ENCODE measurements at places on chromosomes 11 and 22.

- DNase-seq = no peak
Observed at GRCh38 chr11:26583550-26583949, 11.5 kb upstream of the MUC15 start.

DNA sequence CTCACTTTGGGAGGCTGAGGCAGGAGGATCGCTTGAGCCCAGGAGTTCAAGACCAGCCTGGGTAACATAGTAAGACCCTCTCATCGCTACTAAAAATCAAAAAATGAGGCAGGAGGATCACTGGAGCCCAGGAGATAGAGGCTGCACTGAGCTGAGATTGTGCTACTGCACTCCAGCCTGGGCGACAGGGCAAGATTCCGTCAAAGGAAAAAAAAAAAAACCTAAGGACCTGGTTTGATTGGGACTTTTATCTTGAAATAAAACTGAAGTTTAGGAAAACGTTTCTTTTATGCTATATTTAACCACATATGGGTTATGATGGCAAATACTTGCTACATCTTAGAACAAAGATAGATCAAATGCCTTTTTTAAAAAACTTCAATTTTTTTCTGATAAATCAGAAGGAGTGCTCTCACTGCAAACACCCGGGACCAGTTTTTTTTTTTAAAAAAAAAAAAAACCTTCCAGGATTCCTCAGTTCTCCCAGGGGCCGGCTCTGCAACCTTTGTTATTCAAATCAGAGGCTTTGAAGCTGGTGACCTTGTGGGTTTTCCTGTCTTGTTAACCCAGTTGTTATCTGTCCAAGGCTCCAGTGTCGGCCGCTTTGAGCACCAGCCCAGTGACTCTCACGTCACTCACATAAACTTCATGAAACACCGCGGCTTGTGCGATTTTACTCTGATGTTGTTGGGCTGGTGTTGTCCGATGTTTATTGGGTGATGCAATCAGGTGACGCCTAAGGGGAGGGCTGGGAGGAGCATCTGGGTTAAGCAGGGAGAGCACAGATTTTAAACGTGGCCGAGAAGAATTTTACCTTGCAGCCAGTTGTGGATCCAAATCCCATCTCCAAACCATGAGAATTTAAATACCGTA, 24.7 kb upstream of the SLC22A12 start:
- DNase-seq = no peak

GRCh38 chr11:65383778-65384177, 1.3 kb upstream of the SLC25A45 start:
- no peak for DNase-seq

DNA sequence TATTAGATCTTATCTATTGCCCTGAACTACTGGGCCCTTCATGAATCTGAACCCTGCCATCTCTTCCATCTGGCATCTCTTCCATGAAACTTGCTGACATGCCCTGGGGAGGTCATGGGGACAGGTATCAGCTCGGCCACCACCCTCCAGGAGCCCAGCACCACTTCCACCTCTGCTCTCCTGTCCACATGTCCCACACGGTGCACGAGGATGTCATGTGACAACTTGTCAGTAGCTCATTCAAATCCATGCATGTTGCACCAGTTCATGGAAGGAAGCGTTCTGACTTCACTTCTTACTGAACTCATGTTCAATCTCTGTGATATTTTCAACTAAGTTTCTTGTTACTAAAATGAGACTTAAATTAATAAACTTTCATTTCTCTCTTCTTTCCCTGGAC, 16.6 kb downstream of the YPEL1 start:
- DNase-seq = no peak

GRCh38 chr22:32533265-32534111, 58.9 kb downstream of the FBXO7 start:
- no peak for DNase-seq

GRCh38 chr22:34696557-34696956, 369.4 kb upstream of the ISX start:
- DNase-seq = no peak

GRCh38 chr11:84922836-84923235, 704.3 kb downstream of the DLG2 start:
- no peak for DNase-seq

- peak; percentile 33 for DNase-seq
Observed at GRCh38 chr11:56152333-56152732, 7.8 kb downstream of the OR8K5 start.

DNA sequence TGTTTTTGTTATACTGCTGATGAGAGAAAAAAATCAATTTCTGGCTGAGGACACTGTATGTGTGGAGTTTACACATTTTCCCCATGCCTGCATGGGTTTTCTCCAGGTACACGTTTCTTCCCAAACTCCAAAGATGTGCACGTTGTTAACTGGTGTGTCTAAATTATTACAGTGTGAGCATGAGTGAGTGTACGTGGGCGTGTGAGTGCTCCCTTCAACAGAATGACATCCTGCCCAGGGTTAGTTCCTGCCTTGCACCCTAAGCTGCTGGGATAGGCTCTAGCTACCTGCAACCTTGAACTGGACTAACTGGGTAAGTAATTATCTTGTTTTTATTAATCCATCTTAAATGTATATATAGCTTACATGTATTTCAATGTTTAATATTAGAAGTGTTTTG, 5.5 kb downstream of the NPAT start:
- no peak for DNase-seq

GRCh38 chr11:100815787-100816330, 128.8 kb downstream of the ARHGAP42 start:
- DNase-seq = no peak

- no peak for DNase-seq
Observed at GRCh38 chr11:8691601-8692000, 9.0 kb downstream of the RPL27A start.

DNA sequence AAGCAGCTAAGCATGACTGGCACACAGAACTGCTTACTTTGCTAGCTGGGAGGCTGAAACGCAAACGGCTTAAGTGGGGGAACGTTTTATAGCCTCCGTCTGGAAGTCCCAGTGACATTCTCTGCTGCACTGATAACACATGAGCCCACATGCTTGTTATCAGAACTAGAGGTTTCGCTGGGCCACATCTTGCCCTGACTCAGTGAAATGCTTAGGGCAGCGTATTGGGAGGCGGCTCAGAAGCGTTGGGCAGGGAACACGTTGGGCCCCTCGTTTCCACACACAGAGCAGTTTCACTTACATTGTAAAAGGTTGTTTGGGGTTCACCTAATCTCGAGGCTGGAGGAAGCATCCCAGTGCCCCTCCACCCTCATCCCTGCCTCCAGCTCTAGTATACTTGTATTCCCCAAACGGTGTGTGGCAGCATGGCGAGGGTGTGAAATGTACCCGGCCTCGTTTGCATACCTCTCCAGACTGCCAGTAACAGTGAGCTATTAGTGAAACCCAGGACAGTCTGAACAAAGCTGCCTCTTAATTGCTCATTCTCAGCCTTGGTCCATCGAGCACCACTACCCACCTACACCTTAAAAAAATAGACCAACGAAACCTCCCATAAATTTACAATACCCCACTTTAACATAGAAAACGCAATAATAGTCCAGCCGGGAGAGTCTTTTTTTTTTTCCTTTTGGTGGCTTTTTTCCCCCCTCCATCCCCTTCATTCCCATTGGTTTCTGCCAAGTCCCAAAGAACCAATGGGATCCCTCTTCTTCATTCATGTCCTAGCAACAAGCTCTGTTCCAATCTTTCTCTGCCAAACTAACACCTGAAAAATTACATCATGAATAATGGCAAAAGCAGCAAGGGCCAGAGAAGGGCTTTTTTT, 218.8 kb upstream of the SORL1-AS1 start:
- DNase-seq = peak; percentile 60

DNA sequence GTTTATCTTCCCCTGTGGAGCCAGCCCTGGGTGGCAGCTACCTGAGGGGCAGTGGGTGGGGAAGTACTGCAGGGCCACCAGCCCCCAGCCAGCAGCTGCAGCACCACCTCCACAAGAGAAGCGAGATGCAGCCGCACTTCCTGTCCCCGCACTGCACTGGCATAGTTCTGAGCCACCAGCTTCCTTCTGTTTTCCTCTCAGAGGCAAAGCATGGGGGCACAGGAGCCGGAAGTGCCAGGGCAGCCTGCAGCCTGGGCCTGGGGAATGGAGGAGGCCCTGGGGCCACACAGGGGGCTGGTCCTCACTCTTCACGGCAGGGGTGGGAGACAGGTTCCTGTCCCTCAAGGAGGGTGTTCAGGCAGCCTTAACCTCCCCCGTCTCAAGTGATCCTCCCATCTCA, 11.9 kb upstream of the SH3BP1 start:
- DNase-seq = no peak

DNA sequence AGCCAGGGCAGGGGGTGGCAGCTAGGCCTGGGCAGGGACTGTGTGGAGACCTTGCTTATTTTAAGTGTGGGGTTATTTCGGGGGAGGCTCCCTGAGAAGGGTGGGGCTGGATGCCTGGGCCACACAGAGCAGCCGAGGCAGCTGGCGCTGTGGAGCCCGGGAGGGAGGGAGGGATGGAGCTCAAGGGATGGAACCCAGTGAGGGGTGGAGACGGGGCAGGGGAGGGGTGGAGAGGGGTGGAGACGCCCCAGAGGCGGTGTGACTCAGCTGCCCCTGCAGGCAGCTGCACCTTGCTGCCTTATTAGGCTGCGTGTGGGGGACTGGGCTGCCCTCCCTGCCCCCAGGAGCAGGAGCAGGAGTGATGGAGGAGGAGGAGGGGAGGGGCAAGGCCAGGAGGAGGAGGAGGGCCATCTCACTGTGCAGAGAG, 9.8 kb upstream of the TSSC4 start:
- no peak for DNase-seq

GRCh38 chr11:7300281-7300680, 48.6 kb downstream of the SYT9 start:
- DNase-seq = no peak

DNA sequence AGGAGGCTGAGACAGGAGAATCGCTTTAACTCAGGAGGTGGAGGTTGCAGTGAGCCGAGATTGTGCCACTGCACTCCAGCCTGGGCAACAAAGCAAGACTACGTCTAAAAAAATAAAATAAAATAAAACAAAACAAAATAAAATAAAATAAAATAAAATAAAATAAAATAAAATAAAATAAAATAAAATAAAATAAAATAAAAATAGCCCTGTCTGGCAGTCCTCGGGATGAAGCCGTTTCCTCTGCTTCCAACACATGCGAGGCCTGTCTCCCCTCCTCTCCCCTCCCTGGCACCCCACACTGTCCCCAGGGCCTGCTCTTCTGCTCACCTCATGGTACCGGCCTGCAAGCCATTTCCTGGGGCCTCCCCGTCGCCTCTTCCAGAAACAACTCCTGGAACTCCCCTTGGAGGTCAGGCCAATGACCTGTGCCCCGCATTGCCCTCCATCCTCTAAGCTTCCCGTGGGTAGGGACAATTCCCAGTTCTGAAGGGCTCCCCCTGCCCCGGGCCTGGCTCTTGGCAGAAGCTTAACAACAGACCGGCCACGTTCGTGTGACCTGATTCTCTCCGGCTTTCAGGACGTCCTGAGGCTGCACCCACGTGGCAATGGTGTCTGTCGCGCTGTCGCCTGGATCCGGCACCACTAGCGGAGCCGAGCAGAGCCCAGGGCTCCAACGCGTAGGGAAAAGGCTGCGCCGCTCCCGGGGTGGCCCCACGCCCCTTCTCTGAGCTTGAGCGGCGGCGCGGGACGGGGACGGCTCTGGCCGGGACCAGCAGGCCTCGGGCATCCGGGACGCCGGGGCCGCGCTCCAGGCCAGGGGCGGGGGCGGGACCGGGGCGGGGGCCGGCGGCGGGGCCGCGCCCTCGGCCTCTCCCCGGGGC, 456 bp upstream of the PARVB start:
- peak; percentile 45 for DNase-seq

DNA sequence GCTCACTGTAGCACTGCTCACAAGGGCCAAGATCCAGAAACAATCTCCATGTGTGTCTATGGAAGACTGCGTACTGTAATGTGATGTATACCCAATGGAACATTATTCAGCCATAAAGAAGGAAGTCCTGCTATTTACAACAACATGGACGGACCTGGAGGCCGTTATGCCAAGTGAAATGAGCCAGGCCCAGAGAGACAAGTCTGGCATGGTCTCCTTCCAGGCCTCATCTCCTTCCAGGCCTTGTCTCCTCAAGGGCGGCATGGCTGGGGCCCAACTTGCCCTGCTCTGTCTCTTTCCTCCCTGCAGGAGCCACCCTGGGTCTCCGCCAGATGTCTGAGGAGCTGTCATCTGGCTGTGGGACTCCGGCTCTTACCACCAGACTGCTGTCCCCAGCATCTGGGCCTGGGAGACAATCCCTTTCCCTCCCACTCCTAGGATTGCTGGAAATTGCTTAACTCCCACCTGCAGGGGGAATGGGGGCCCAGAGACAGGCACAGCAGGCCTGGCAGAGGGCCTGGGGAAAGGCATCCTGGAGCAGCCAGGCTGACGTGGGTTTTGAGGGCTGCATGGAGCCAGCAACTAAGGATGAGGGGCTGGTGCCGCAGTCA, 1326.6 kb downstream of the TBC1D22A start:
- DNase-seq = peak; percentile 45

- no peak for DNase-seq
Observed at GRCh38 chr22:29784451-29785361, 17.5 kb downstream of the UQCR10 start.

- DNase-seq = no peak
Observed at GRCh38 chr11:29628609-29629008, 388.2 kb downstream of the KCNA4 start.

DNA sequence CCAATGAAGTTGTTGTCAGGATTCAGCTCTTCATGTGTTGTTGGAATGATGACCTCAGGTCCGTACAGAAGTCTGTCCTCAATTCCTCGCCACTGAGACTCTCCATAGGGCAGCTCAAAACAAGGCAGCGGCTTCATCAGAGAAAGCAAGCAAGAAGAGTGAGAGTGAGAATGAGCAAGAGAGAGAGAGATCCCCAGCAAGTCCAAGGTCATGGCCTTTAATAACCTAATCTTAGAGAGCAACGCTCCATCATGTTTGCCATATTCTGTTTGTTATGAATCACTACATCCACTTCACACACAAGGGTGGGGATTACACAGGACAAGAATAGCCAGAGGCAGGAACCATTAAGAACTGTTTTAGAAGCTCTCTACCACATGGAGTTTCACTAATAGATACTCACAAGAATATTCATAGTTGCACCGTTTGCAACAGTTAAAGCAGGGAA, 23.3 kb upstream of the MMP7 start:
- DNase-seq = no peak

DNA sequence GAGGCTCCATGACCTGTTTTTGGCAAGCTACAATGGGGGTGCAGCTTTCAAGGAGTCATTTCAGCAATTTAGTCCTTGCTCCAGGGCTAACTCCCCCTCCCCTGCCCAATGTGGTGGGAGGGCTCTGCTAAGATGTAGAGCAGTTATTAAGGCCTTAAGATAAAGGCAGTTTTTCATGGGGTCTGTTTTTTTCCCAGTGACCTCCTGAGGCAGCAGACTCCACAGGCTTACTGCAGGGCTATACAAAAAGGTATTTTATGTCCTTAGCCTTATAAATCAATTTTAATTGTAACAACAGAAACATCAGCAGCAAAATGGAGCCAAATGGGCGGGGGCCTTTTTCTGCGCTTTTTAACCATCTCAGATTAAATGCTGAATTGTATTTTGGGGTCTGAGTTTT, 192.3 kb downstream of the KIRREL3 start:
- DNase-seq = no peak

- no peak for DNase-seq
Observed at GRCh38 chr22:40791241-40791640, 27.9 kb downstream of the SLC25A17 start.

- no peak for DNase-seq
Observed at GRCh38 chr22:26430600-26430999, 1.5 kb downstream of the ASPHD2 start.

GRCh38 chr11:370070-370941, 1.0 kb downstream of the B4GALNT4 start:
- no peak for DNase-seq
